ENCODE measurements at places on chromosomes 13 and 19.
A peak's percentile ranks its signal among the peaks of the same experiment; 100 is the strongest.

DNA sequence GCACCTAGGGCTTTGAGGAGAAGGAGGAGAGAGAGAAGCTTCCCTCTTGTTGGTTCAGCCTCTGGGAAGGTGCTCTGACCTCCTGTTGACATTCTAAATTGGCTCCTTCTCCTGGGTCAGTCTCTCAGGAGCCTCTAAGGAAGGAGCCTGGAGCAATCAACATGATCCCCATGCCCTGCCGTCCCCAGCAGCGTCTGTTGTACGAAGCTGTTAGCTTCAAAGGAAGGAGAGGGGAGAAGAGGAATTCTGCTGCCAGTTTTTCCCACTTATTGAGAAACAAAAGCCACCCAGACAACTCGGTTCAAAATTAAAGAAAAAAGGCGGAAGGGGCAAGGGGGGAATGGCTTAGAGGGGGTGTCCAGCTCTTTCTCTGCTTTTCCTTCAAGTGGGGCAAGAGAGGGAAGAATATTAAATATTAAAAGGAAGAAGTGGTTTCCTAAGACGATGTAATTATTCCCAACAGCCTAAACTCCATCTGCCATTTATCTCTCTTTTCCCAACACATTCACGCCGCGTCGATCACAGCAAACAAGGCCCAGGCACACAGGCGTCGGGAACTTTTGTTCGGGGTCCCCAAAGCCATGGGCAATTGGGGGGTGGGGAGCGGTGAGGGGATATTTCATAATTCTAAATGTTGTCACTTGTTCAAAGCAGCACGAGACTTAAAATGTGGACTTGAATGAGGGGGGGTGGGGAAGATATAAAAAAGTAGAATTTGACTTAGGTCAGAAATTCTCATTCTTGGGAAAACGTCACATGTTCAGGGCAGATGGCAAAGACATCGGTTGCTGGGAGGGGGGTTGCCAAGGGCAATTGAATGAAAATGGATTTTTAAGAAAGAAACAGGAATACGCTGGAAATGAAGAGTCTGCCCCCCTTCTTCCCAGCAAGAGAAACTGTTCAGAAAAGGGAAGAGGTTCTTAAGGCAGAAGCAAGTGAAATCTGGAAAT lies 116.8 kb upstream of the CACNA1A start:
- no peak for DNase-seq

GRCh38 chr19:29564574-29565005 lies 38.8 kb downstream of the VSTM2B start:
- peak; percentile 42 for DNase-seq

DNA sequence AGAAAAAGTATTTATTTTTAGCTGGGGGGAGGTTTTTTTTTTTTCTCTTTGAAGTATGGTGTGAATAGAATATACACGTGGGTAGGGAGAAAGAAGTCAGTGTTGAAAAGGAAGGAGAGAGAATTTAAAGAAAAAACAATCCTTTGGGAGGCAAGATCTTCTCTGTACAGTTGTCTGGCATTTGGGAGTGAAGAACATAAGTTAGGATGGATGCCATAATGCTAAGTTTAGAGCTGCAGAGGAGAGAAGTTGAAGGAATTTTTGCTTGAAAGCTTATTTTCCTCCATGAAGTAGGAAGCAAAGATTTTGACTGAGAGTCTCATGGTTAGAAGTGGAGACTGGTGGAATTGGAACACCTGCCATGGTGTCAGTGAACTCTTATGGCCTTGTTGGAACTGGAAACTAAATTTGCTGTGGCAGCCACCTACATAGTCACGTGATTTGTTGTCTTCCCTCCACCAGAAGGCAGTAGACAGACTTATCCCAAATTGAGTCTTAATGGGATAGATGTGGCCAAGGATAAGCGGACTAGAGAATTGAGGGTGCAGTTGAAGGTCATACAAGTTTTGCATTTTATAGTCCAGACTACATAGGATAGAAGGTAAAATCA lies 22.0 kb downstream of the NDFIP2 start:
- no peak for DNase-seq

DNA sequence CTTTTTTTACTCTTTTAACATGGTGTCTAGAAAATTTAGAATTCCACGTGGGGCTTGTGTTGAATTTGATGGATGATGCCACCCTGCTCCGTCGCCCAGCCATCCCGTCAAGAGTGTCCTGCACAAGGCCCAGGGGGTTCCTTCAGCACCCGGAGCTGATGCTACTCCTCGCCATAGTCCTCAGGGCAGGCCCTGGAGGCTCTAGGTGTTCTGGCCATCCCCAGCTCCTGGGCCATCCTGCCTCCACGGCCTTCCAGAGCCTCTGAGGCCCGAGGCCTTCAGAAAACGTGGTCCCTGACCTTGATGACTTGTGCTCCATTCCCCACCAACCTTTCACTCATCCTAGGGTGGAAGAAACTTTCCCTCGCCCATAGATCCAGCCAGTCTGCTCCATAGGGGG lies 3.3 kb downstream of the AKT1S1 start:
- no peak for DNase-seq

DNA sequence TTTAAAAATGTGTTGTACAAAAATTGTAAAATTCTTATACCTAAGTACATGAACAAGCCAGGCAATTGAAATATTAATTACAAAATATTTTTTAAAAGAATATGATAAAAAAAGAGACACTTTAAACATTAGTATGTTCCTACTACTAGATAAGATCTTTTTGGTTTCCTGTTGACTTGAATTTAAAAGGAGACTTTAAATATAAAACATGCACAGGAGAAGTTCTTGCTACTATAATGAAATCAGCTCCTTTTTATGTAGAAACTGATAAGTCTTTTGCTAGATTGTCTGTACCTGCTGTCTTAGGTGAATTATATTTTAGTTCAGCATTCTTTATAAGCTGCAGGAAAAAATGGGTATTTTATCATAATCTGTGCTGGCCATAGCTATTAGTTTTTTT lies 140.2 kb downstream of the TNFSF13B start:
- no peak for DNase-seq

DNA sequence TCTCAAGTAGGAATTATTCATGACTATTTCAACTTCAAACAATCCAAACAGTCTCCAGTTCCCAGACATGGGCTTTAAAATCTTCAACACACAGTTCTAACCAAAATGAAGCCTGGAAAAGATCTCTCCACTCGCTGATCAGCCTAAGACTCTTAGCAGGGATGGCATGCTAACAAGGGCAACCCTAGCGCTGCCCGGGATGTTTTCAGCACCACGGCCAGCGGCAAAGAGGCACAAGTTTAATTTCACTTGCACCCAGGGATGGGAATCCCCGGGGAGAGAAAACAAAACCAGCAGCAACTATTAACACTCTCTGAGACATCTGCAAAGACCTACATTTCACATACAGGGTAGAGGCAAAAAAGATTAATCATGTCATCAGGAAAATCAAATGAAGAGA lies 43.0 kb downstream of the CACNA1A start:
- DNase-seq, result peak; percentile 71

- DNase-seq, result no peak
Measured at GRCh38 chr13:64327505-64328194, 2902.5 kb downstream of the PCDH9 start.

- DNase-seq, result no peak
Measured at GRCh38 chr19:23972161-23972560, 57.5 kb downstream of the ZNF726 start.

DNA sequence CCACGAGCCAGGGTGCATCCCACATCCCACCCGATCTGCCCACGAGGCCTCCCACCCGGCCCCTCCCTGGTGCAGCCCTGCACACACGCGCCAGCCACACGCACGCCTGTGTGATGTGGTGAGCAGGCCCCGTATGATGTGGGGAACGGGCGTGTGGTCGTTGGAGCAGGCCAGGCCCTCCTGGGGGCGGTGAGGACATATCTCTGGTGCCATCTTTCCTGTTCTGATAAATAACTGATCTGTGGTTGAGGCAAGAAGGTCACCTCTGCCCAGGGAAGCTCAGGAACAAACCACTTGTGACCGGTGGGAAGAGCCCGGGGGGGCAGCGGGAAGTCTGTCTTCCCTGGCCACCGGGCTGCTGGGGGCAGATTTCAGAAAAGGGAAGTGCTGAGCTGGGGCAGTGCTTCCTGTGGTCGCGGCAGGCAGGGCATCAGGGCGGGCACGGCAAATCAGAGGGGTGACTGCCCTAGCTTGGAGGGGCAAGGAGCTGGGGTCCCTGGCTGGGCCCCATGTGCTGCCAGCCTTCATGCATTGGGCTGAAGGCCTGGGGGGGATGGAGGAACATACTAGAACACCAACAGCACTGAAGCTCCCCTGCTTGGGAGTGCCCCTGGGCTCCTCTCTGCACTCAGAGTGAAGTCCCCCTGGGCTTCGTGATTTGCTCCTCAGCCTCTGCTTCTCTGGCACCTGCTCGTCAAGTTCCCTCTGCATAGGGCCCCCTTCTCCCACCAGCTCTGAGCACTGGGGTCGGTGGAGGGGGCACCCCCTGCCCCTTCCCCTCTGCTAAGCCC lies 35.2 kb upstream of the SLC7A10 start:
- DNase-seq, result no peak

DNA sequence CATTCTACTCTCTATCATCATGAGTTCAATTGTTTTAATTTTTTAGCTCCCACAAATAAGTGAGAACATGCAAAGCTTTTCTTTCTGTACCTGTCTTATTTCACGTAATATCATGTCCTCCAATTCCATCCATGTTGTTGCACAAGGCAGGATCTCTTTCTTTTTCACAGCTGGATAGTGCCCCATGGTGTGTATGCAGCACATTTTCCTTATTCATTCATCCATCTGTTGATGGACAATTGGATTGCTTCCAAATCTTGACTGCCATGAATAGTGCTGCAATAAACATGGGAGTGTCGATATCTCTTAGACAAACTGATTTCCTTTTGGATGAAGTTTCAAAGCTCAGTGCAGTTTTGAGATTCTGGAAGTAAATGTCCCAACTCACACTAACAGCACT lies 326.9 kb downstream of the FGF9 start:
- DNase-seq, result no peak

- DNase-seq, result peak; percentile 63
Measured at GRCh38 chr13:45683701-45684100, 18.4 kb upstream of the CBY2 start.

DNA sequence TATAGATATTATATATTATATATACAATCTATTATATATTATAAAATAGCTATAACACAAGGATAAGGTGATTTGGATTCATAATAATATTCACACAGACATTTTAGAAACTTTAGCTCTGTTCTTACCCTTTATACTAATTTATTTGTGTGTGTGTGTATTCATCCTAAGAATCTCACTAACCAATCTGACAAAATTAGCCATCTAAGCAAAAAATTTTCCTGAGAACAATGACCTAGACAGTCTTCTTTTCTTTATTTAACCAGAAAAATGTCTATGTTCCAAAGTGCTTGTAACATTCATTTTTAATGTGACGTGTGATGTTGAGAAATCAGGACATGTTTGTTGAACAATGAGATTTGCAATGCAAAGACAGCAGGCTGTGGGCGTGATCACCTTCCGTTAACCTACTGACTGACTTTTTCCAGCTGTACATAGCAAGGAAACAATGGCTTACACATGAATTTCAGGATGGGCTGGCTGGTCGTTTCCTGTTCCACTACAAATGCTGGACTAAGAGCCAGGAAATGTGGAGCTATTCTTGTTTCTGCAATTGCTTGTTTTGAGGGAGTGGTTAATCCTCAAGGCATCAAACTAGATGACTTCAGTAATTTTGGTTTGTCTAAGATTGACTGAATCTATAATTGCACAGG lies 634.6 kb upstream of the ARGLU1 start:
- no peak for DNase-seq

- DNase-seq, result no peak
Measured at GRCh38 chr19:2391118-2391725, 31.2 kb downstream of the TMPRSS9 start.

DNA sequence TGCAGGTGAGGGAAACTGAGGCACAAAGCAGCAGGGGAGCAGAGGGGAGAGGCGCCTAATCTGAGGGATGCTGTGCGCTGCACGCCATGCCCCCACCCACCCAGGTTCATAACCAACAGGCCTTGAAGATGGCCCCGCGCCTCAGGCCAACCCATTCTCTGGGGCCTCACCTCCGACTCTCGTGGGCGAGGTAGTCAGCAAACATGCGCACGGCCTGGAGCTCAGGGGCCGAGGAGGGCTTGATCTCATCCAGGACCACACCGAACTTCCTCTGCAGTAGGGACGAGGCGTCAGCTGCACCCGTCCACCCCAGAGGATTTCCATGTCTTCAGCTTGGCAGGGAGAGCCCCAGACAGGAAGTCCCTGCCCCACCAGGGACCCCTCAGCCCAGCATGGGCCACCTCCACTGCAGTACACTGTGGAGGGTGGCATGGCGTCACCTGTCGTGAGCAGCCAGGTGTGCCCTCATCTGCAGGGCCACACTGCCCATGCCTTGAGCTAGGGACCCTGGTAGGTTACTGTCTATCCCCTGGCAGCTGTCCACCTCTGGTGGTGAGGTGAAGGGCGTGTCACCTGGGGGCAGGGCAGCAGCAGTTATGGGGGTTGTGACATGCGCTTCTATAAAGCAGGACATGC lies 8.3 kb downstream of the COPE start:
- DNase-seq, result no peak

DNA sequence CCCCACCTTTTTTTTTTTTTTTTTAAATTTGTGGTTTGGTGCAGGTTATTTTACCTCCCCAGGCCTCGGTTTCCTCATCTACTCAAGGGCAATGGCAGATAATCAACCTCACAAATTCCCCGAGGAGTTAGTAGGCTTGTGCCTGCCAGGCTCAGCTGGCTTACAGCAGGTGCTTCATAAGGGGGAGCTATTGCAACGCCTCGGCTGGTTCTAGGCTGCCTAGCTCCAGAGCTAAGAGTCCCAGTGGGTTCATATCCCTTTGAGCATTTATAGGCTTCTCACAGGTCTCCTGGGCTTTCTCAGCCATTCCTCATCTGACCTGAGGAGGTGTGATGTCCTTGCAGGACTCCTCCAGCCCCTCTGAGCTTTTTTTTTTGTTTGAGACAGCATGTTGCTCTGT lies 10.6 kb downstream of the BCKDHA start:
- no peak for DNase-seq

DNA sequence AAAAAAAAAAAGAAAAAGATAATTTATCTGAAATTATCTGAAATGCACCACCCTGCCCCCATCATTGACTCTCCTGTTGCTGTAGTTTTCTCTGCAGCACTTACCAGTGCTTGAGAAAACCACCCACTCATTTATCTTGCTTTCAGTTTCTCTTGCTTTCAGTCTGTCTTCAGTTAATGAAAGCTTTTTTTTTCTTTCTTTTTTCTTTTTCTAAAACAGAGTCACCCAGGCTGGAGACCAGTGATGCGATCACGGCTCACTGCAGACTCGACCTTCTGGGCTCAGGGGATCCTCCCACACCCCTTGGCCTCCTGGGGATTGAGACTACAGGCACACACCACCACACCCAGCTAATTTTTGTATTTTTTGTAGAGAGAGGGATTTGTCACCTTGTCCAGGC lies 4.3 kb upstream of the ACP5 start:
- no peak for DNase-seq

DNA sequence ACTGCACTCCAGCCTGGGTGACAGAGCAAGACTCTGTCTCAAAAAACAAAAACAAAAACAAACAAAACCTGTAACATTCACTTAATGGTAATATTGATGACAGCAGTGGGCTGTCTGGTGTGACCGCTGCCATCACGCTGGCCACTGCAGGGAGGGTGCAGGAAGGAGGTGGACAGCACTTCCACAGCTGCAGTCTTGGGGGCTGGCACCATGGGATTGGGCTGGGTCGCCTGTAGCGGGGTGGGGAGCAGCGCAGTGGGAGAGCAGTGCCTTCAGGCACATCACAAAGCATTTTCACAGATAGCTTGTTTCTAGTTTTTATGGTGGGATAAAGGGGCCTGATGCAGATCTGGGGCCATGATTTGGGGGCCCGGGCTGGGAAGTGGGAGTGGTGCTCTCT lies 5.3 kb downstream of the IGFL4 start:
- no peak for DNase-seq

Data from islet precursor cell (in vitro differentiated cells).